ENCODE measurements at places on chromosomes 2 and 18.

- no peak for DNase-seq
Measured at GRCh38 chr18:2441544-2441943, 129.8 kb downstream of the METTL4 start.

DNA sequence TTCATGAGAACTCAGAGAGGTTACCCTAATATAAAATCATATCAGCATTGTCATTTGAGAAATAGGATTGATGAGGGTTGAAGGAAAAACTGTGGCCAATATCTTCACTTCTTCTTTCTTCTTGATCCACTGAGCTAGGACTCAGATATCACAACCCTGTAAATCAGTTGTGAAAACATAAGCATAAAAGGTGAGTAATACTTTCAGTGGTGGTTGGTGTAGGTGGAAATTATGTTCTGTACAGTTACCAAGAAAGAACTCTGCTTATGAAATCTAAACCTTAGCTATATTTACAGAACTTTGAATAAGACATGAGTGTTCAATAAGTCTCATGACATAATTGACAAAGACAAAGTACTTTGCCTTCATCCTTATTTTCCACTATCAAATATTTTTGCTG, 56.3 kb downstream of the PAX3 start:
- no peak for DNase-seq

DNA sequence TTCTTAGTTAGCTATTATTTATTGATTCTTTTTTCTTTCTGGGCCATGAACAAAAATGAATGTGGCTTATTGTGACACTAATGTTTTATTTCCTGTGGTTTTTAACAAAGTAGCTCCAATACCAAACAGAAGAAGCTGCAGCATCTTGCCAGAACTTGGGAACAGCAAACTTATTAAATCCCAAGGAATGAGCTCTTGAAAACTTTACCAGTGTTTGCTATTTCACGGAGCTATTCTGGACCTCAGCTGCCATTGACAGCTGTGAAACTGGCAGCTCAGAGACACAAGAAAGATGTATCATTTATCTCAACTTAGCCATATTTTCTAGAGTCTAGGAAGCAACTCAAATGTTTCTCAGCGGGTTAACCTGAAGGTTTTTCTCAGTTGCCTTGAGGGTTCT, 91.0 kb upstream of the NEUROD1 start:
- no peak for DNase-seq

GRCh38 chr2:46679761-46680160, 200.4 kb downstream of the TMEM247 start:
- DNase-seq, result no peak

DNA sequence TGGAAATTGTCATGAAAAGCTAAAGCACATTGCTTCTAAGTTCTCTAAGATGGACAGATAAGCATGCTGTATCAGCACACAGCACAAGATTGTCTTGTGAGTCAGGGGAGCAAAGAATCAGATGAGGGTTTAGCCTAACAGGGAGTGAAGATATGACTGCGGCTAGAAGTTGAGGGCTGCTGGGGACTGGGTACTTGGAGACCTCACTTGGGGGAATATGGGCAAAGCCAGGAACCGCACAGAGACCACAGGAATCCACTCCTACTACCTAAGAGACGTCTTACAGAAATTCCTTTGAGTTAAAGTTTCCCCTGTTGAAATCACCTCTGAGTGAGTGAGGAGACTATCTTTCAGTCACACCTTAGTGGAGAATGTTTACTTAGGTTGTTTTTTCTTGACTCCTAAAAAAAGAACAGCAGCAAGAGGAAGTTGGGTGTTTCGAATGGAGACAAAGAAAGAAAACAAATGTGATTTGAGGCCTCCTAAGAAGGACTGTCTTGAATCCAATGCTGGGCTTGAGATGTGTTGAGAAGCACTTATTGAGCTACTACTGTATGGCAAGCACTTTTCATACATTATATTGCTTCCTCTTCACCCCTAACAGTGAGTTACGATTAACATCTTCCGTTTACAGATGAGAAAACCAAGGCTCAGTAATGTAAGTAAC, 100.7 kb downstream of the ANKRD44 start:
- no peak for DNase-seq

DNA sequence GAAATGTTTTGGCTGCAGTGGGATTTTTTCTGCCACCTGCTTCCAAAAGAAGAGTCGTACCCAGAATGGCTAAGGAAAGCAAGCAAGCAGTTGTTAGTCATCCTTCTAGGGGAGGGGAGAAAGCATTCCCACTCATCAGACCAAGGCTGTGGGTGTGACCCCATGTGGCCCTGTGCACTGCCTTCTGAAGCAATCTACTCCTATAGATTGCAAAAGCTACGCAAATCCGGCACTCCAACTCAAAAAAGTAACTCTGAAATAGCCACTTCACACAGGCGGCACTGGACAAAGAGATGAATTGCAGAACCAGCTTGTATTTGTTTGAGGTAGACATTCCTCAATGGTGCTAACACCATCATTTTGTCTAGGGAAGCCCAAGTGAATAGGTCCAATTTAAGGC, 44.3 kb downstream of the ST3GAL5 start:
- no peak for DNase-seq

DNA sequence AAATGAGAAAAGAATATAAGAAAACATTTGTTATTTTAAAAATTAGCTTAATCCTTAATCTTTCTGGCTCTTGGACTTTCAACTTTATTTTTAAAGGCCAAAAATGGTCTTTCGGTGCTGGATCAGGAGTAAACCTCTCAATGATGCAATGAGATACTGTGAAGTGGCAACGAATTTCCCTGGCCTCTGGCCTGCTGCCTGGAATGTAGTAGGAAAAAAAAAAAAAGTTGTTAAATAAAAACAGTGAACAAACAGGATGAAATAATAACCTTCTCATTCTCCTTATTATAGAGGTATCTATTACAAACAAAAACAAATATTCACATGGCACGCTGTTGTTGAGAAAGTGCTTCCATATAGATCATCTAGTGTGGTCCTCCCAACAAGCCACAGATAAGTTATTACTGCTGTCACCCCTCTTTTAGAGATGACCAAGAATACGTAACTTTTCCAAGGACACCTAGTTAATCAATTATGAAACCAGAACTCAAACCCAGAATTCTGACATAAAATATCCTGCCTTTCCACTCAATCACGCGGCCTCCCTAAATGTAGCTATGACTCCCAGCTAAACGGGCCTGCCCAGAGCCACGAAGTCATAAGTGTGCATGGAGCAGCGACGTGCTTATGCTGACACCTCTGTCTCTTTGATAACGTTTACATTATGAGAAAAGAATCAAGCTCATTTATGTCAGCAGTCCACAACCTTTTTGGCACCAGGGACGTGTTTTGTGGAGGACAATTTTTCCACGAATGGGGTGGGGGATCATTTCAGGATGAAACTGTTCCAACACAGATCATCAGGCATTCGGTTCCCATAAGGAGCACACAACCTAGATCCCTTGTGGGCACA, 170.9 kb downstream of the BCL2 start:
- no peak for DNase-seq

DNA sequence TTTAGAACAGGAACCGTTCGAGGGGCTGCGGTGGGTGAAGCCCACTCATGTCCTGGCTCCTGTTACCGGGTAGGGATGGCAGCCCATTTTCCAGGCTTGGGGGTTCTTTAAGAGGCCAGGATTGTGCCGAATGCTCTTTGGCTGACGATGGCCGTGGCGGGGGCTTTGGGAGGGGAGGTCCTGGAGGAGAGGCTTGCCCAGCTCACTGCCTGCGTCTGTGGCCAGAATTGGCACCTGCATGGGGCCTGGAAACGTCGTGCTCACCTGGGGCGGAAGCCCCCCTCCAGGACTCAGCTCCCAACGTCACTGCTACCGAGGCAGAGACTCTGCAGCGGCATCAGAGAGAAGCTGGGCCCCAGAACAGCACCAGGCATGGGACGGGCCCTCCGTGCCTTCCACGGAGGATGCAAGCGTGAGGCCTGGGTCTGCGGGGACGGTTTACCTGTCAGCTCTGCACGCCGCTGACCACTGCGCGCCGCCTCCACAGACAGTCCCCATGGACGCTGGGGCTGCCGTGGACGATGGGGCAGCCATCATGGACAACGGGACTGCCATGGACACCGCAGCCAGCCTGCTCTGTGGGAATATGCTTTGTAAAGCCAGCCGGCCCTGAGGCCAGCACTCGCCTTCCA, 82.9 kb downstream of the NFATC1 start:
- DNase-seq, result no peak

- no peak for DNase-seq
Measured at GRCh38 chr2:14628901-14629300, 3.6 kb upstream of the LRATD1 start.

DNA sequence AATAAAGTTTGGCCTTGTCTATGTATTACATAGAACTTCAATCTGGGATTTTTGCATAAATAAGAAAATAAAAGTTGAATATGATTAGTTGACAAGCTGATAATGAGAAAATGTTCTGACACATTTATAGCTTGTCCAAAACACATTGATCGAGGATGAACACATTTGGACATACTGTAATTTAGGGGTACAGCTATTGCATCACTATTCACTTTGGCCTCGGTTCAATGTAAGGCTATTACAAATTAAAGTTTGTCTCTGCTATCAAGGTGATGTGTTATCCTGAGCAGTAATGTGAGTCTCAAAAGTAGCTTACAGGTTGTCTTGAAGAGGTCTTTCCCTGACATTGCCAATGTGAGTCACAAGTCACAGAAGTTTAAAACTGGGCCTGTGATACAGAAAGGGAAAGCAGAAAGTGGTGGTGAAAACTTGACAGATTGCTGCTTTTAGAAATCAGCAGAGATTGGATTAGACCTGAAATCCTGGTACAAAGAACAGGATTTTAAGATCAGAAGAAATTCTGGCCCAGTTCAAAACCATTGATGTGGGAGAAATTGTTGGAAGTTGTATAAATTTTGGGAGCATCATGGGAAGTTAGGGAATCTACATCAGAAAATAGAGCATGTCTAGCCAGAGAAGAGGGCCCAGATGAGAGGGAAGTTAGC, 674.1 kb downstream of the NYAP2 start:
- no peak for DNase-seq
